ENCODE measurements at places on chromosomes 3 and 15.
A peak's percentile ranks its signal among the peaks of the same experiment; 100 is the strongest.

GRCh38 chr3:25789209-25789595 is 688 bp upstream of the OXSM start:
- DNase-seq = no peak

DNA sequence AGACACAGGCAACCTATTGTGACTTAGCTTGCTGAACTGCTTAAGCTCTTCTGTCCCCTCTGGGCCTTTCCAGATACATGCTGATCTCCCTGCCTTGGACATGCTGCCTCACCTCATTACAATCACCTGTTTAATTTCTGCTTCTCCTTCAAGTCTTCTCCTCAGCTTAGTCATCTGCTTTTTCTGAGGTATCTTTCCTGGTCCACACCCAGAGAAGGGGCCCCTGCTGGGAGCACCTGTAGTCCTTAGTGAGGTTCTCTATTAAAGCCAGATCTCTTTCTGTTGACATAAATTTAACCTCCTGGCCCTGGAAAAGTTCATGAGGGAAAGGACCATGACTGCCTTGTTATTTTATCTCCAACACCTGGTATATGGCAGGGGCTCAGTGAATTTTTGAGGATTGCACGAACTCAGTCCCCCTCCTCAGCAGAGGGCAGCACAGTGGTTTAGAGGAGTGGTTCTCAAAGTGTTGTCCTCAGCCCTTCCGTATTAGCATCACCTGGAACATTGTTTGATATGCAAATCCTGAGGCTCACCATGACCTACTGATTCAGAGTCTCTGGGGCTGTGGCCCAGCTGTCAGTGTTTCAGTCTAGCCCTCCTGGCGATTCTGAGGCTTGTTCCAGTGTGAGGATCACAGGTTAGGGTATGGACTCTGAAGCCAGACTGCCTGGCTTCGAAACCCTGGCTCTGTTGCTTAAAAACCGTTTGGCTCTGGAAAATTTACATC is 12.7 kb downstream of the COL6A6 start:
- no peak for DNase-seq

DNA sequence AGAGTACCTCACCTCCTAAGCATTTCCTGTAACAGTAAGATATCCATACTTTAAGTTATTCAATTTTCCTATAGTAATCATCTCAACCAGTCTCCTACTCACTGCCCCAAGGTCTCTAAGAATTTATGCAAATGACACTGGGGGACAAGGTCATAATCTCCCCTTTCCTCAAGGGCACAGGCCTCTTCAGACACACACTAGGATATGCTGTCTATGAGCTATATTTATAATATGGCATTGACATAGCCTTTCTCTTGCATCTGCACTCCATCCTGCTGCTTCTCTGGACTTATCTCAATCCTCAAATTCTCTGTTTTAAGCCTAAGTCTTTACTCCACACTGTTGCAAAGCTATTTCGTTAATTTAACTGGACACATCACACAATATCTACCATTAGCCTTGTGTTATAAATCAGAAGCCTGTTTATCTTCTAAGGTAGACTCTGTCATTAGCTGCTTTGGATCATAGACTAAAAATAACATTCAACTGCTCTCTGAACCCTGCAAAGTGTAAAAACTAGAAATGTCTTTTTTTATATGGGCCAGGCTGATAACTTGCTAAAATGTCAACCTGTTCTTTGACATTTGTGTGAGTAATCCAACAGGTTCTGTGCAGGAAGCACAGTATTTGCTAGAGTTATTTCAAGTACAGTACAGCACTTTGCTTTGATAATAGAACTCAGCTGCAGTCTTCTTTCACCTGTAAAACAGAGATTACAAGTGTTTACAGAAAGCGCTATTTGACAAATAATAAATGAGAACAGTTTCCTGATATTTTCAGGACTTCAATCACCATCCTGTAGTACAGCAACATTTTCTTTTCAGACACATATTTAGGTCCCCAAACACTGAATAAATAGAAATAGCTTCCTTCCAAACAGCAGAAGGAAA is 17.8 kb upstream of the SEC62 start:
- no peak for DNase-seq

- no peak for DNase-seq
Observed at GRCh38 chr3:45209526-45209925, 16.6 kb downstream of the TMEM158 start.

DNA sequence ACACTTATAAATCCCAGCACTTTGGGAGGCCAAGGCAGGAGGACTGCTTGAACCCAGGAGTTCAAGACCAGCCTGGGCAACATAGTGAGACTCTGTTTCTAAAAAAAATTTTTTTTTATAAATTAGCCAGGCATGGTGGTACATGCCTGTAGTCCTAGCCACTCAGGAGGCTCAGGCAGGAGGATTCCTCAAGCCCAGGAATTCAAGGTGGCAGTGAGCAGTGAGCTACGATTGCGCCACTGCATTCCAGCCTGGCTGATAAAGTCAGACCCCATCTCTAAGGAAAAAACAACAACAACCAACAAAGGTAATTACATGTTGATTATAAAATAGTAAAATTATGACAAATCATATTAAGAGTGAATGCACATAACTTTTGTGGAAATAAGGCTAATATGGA is 40.9 kb downstream of the MCCC1 start:
- no peak for DNase-seq

DNA sequence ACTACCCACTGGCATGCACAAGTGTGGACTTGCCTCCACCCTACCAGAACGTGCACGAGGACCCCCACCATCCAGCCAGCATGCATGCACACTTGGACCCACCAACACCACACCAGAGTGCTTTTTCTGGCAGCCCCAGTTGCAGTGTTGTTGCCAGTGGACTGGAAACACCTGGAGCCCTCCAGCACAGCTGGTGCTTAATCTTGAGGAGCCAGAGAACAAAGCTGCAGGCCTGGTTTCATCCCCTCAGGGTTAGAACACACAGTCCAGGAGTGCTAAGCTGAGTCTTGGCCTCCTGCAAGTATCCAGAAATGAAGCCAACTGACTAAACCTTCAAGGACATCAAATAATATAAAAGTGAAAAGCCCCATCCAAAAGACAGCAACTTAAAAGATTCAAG is 888.0 kb downstream of the NTRK3 start:
- no peak for DNase-seq

DNA sequence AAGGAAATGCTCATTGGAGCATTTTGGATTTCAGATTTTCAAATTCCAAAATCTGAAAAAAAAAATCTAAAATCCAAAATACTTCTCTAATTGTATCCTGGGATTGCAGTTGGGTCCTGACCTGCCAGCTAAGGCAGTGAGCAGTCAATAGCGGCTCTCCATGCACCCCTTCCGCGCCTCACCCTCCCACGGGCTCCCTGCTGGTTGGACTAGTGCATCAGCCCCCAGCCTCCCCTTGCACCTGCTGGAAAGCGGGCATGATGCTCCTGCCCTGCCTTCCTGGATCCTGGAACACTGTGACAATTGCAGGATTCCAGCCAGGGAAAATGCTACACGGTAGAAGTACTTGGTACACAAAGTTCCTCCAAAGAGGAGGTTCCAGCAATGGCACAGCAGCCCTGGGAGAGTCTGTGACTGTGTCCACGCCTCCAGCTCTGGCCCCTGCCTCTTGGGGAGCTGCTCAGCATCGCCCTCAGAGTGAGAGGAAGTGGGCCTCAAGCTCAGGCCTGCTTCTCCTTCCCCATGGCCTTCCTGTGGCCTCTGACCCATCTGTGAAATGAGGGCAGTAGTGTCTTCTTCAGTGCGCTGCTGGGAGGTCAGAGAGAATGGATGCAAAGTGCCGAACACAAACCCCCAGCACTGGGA is 39.5 kb upstream of the CHRNB4 start:
- no peak for DNase-seq

DNA sequence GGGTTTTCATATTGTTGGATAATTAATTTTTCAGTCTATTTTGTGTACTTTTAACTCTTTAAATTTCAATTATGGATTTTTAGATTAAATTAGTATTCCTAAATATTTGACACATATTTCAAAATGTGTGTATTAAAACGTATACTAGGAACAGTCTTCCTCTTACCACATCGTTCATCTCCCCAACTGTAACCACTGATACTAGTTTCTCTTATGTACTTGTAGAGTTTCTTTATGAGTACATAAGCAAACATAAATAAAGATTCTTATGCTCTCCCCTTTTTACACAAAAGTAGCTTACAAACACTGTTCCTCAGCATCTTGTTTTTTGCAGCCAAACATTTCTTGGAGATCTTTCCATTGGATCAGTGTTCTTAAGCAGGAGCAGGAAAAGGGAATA is 45.9 kb downstream of the CMSS1 start:
- no peak for DNase-seq

DNA sequence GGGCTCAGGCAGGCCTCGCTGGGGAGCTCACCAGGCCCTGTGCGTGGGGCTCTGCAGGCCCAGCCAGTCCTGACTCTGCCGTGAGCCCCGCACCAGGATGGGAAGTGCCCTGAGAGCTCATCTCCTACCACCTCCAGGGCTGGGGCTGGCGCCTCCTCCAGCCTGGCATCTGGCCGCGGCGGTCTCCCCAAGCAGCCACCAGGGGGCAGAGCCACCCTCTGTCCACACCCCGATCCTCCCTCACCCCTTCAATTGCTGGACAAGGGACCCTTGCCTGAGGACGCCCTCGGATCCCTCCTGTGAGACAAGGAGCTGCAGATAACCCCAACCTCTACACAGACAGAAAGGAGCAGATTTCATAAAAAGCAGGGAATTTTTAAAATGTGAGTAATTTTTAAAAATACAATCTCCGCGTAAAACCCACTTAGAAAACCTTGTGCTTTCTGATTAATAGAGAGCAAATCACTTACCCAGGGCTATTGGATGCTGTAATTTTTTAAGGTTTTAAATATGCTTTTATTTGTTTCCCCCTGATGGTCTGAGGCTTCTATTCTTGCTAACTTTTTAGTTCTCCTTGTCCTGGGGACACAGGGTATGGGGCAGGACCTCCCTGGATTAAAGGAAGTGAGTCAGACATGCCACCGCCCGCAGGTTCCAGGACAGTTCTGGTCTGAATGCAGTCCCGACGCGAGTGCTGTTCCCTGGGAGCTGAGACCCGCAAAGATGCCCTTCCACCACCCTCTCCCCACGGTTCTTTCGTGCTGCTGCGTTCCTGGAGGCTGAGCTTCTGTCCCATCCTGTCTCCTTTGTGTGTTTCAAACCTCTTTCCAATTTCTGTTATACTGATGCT is 52.3 kb upstream of the CHRNA7 start:
- peak; percentile 54 for DNase-seq

GRCh38 chr15:33656168-33656567 is 312.1 kb upstream of the CHRM5 start:
- DNase-seq = peak; percentile 75

- no peak for DNase-seq
Observed at GRCh38 chr15:74245342-74245931, 9.3 kb downstream of the CCDC33 start.

DNA sequence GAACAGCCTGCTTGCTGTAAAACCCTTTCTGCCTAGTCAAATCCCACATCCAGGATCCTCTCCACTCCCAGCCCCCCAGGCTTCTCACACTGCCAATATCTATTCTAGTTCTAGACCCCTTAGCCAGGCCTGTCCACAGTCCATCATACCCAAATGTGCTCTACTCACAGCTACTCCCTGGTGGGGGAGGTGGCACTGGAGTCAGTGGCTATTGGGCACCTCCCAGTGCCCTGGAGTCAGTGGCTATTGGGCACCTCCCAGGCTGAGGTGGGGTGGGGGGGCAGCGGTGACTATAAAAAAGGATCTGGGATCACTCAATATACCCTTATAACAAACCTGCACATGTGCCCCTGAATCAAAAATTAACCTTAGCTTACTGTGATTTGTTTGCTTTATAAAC is 773 bp upstream of the DISP2 start:
- DNase-seq = no peak

GRCh38 chr15:51307811-51308210 is 30.6 kb downstream of the CYP19A1 start:
- DNase-seq = no peak

DNA sequence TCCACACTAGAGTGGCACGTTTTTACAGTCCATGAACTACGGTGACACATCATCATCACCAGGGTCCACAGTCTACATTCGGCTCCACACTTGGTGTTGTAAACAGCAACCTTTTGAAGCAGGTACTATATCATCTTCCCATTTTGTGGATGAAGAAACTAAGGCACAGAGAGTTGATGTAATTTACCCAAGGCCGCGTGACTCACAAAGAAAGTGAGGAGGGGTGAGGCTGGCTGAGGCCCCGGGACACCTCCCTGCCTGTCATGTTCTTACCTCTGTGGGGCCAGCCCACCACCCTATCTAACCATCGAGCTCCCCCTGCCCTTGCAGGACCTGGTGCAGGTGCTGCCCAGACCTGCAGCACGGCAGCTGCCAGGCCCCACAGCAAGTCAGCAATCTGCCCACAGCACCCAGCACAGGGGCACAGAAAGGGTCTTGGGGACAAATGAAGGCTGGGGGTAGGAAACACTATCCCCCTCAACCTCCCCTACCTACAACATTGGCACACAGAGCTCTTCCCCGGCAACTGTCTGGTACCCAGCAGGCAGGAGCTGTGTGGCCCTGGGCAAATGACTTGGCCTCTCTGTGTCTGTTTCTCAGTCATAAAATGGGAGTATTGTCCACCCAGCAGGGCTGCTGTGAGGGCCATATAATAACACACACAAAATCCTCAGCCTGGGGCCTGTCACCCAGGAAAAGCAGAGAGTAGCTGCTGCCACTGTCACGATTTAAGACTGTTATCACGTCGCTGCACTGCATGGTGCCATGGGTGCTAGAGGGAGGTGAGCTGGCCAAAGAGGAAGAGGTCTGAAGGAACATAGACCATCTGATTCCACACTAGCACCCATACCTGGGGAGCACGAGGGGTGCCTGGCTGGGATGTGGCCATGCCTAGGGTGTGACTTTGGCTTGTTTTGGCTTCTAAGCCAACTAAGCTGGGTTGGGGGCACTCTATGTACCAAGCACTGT is 115.1 kb downstream of the IQSEC1 start:
- DNase-seq = no peak

DNA sequence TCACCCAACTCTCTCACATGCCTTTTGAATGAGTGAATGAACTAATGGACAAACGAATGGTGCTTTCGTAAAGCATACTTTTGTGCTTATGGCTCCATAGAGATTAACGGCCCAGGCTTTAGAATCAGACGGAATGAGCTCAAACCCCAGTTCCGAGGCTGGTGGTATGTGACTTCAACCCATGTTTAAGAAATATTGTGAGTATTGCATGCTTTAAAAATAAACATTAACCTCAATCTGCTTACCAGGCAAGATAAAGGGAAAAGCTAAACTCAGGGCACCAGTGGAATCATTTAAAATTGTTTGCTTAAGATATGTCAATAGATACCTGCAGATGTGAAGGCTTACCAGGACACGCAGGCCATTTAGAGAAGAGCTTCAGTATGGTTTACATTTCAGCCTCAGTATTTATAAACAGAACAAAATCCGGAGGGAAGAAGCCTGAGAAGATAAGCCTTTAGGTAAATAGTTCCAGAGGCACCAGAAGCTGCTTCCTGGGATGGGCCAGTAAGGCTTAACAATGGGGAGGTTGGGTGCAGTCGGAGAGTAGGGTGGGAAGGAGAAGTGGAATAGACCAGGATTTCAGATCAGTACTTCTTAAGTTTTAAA is 186.4 kb downstream of the ADAMTS9 start:
- no peak for DNase-seq

GRCh38 chr3:102354818-102355515 is 79.8 kb upstream of the ZPLD1 start:
- DNase-seq = peak; percentile 69

GRCh38 chr15:97783240-97783639 is 177.3 kb upstream of the ARRDC4 start:
- no peak for DNase-seq

- no peak for DNase-seq
Observed at GRCh38 chr3:31573036-31573779, 40.5 kb downstream of the STT3B start.
